ENCODE measurements at places on chromosomes 13 and 19.

GRCh38 chr13:85806553-85807175 is 7.4 kb upstream of the SLITRK6 start:
- peak; percentile 36 for DNase-seq

- no peak for DNase-seq
Measured at GRCh38 chr13:27796544-27797227, 4.4 kb downstream of the GSX1 start.

- no peak for DNase-seq
Measured at GRCh38 chr13:54611390-54611789, 1582.8 kb downstream of the OLFM4 start.

DNA sequence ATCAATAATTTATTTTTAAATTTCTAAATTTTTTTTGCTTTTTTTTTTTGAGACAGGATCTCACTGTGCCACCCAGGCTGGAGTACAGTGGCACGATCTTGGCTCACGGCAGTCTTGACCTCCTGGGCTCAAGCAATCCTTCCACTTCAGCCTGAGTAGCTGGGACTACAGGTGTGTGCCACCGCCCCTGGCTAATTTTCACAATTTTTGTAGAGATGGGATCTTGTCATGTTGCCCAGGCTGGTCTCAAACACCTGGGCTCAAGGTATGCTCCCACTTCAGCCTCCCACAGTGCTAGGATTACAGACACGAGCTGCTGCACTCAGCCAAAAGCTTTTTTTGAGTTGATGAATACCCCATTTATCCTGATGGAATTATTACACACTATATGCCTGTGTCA is 50.8 kb downstream of the DPY19L3 start:
- no peak for DNase-seq

DNA sequence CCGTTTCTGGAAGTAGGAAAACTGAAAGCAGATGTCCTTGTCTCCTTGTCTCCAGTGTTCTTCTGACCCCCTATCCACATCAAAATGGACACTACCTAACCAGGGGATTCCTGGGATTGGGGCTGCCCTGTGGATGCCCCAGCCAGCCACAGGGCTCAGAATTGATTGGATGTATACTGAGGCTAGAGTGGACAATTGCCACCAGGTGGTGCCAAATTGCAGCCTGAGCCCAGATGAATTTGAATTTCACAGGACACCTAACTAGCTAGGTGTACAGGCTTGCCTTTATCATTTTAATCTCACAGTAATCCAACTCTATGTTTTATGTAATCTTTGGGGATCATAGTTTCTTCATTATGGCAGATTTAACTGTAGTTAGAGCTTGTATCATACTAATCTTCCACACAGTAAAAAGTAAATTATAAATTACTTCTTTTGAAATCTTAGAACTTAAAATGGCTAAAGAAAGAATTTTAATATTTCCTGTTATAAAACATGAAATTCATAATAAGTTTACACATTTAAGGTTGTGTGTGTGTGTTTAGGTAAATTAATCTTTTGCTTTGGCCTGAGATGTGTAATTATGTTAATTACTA is 58.0 kb downstream of the PIBF1 start:
- DNase-seq = peak; percentile 40

GRCh38 chr19:54684527-54684926 is 21.7 kb downstream of the LILRB4 start:
- DNase-seq = no peak

DNA sequence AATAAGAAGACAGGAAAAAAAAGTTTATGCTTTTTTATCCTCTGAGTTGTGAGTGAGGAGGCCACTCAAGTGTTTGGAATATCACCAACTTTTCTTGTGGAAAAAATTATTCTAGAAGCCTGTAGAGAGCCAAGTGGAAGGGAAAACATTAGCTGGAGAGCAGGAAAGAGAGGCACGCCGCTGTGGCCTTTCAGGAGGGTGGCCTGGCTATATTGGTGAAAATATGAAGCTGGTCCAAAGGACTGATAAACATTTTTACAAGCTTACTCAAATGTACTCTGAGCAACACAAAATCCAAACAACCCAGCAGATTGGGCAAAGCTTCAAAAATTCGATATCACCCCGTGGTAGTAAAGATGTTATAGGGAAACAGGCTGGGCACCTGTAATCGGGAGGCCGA is 2.3 kb upstream of the EIF3G start:
- no peak for DNase-seq

DNA sequence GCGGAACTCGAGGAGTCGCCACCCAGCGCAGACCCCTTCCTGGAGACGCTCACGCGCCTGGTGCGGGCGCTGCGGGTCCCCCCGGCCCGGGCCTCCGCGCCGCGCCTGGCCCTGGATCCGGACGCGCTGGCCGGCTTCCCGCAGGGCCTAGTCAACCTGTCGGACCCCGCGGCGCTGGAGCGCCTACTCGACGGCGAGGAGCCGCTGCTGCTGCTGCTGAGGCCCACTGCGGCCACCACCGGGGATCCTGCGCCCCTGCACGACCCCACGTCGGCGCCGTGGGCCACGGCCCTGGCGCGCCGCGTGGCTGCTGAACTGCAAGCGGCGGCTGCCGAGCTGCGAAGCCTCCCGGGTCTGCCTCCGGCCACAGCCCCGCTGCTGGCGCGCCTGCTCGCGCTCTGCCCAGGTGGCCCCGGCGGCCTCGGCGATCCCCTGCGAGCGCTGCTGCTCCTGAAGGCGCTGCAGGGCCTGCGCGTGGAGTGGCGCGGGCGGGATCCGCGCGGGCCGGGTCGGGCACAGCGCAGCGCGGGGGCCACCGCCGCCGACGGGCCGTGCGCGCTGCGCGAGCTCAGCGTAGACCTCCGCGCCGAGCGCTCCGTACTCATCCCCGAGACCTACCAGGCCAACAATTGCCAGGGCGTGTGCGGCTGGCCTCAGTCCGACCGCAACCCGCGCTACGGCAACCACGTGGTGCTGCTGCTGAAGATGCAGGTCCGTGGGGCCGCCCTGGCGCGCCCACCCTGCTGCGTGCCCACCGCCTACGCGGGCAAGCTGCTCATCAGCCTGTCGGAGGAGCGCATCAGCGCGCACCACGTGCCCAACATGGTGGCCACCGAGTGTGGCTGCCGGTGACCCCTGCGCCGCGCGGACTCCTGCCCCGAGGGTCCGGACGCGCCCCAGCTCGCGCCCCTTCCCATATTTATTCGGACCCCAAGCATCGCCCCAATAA is 2.3 kb downstream of the AMH start:
- no peak for DNase-seq

DNA sequence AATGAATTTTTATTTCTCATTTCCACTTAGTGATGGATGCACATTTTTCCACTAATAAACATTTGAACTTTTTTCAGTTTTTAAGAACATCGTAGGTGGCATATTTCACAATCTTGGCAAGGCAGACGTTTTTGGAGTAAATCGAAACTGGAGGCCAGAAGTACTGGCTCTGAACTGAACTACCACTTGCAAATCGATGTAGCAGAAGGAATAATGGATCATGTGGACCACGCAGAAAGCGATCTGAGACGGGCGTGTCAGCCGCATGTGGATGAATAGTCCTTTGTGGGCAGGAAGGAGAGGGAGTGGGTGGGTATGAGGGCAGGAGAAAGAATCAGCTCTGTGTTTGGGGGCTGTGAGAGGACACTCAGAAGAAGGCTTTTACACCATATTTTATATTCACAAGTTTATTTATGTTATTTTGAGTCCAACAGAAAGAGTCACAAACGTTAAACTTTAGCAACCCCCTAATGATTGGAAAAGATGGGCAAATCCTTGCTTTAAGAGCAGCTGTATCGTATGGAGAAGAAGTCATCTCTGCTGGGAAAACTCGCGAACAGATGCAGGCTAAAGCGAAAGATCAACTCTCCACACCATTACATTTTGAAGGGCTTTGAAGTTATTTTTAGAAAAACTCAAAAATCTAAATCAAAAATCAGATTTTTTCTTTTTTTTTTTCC is 90.5 kb downstream of the COL4A2 start:
- DNase-seq = peak; percentile 59

GRCh38 chr13:84297251-84297650 is 415.0 kb upstream of the SLITRK1 start:
- DNase-seq = no peak

DNA sequence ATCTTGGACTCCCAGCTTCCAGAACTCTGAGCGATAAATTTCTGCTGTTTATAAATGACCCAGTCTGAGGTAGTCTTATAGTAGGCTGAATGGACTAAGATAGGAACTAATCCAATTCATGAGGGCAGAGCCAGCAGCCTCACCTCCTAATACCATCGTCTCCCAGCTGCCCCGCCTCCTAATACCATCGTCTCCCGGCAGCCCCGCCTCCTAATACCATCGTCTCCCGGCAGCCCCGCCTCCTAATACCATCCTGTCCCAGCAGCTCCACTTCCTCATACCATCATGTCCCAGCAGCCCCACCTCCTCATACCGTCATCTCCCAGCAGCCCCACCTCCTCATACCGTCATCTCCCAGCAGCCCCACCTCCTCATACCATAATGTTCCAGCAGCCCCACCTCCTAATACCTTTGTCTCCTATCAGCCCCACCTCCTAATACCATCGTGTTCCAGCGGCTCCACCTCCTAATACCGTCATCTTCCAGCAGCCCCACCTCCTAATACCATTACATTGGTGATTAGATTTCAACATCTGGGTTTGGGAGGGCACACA is 2.4 kb upstream of the ARGLU1 start:
- peak; percentile 41 for DNase-seq

DNA sequence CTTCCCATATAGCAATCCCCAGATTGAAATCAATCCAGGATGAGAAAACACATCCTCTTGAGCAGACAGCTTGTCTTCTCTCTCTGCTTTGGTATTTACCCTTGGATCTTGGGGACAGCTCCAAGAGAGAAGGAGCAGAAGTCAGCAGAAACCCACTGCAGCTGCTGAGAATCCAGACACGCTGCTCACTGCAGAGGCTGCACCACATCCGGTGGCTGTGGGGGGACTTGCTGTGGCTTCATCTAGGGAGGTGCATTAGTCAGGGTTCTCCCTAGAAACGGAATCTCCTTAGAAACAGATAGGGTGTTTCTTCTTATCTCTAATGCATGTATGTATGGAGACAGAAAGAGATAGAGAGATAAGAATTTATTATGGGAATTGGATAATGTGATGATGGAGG is 2.7 kb downstream of the CYP4F12 start:
- no peak for DNase-seq

- no peak for DNase-seq
Measured at GRCh38 chr19:41691268-41691970, 3.3 kb upstream of the CEACAM7 start.

GRCh38 chr13:91329733-91330132 is 17.8 kb upstream of the MIR17HG start:
- DNase-seq = no peak

DNA sequence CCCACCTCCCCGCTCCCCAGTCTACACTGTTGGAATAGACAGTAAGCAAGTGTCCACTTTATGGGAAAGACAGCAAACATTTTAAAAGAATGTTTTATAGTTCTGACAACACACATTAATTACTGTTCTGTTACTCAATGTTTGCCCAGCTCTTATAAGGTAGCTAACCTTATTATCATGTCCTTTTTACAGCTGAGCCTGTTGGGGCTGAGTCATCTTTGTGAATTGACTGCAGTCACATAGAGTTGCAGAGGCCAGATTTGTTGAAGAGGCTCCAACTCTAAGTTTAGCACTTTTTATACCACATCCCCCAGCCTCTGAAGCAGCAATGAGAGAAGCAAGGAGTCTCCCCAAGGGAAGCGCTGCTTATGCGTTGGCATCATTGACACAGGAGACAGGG is 76.2 kb downstream of the C13orf42 start:
- DNase-seq = peak; percentile 15

GRCh38 chr19:48113190-48113917 is 2.7 kb upstream of the PLA2G4C start:
- DNase-seq = no peak

DNA sequence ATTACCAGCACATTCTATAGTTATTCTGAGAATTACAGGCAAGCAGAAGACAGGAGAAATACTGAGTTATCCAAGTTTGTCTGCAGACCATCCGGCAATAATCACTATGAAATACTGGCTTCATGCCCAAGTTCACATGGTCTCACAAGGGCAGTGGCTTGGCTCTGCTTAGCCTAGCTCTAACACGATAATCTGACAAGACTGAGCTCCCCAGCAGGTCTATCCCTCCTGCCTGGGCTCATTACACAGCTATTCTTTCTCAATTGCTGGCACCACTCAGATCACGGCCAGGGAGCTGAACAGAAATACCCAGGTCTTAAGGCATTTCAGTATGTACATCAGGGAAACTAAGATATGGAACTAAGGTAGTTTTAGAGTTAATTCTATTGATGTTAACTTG is 361.6 kb upstream of the PCDH20 start:
- DNase-seq = peak; percentile 10

DNA sequence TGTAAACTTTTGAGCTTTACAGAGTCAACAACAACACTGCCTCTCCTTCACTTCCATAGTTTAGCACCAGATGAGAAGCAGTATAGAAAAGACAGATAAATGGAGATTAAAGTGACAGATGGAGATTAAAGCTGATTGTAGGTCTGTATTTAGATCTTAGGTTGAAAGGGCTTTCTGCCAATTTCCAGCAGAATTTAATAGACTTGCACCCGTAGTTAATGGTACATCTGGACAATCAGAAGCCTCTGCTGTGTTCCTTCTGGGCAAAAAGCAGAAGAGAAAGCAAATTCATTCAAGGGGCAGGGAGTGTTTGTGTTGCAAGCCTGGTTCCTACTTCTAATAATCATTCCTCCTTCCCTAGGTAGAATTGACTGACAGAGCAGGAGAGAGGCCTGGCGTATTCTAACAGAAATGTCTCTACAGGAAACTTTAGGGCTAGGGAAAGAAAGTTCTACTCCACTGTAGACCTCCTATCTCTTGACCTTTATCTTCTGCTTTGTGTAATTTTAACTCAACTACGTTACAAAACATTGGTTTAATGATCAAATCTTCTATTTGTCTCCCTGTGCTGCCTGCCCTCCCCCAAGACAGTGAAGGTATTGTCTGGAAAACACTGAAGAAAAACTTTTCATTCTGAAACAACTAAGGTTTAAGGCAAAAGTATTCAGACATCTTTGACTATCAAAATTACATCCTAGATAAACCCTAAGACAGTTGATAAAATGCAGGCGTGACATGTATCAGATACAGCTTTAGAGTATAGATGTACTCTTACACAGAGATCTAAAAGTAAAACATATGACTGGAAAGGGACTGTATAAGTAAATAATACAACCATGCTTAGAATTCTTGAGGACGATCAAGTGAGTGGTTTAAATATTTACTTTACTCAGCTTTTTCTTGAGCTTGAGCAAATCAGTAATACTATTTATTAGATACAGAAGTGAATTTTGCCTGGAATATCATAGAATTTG is 44.4 kb downstream of the GPC6 start:
- no peak for DNase-seq

- DNase-seq = no peak
Measured at GRCh38 chr13:87498681-87499080, 172.5 kb upstream of the SLITRK5 start.

GRCh38 chr13:81916461-81916860 is 1575.5 kb upstream of the SPRY2 start:
- DNase-seq = peak; percentile 3
